ENCODE measurements at places on chromosomes 2 and 18.

GRCh38 chr2:54092940-54093339 lies 22.5 kb upstream of the ACYP2 start:
- DNase-seq, result no peak

GRCh38 chr2:4098137-4098536 lies 394.8 kb downstream of the DCDC2C start:
- no peak for DNase-seq

DNA sequence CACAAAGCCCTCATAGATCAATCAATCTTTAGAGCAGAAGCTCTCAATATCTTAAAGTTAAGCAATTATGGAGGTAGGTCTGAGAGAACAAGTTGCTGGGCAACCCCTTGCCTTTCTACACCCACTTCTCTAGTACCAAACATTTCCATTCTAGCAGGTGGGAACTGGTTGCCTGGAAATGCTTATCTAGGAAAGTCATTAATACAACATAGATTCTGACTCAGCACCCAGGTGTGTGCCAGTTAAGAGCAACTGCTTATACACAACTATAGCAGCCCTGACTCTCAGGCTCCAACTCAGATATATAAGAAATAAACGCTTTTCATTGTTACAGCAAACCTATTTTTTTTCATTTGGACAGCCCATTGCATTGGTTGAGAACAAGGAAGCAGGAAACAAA lies 237.7 kb downstream of the IRS1 start:
- DNase-seq, result no peak

- DNase-seq, result no peak
These were observed 167.2 kb downstream of the ANTXR1 start for GRCh38 chr2:69180227-69180626.

DNA sequence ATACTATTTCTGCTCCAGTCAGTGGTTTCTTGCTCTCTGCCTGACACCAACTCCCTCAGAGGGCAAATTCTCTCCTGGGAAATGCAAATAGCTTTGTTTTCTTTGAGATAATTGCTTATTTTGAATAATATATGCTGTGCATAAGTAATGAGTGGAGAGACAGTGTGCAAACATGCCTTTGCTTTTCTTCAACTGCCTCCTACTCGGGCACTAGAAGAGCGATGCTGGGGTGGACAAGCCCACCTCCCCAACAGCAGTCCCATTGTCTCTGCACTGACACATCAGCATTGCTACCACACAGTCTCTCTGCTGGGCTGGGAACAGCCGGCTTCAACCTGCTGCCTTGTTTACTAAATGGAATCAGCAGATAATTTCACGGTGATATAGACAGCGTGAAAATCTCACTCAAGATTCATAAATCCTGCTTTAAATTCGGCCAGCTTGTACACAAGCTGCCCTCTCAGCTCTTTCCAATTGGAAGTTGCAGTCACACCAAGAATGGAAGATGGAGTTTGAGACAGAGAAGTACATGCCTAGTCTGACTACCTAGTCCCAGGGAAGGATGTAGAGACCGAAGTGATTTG lies 694.5 kb downstream of the TDRD15 start:
- DNase-seq, result no peak

- no peak for DNase-seq
These were observed 18.5 kb downstream of the LPIN1 start for GRCh38 chr2:11764920-11765319.

- DNase-seq, result no peak
These were observed 17.0 kb downstream of the CYP27A1 start for GRCh38 chr2:218798767-218799504.

GRCh38 chr2:200814917-200815316 lies 3.2 kb downstream of the BZW1 start:
- DNase-seq, result no peak

GRCh38 chr2:218020966-218021535 lies 18.3 kb upstream of the TNS1 start:
- no peak for DNase-seq

GRCh38 chr18:59536166-59536565 lies 161.1 kb downstream of the CCBE1 start:
- no peak for DNase-seq

- DNase-seq, result no peak
These were observed 156.3 kb upstream of the NT5C1B start for GRCh38 chr2:18745431-18746272.

DNA sequence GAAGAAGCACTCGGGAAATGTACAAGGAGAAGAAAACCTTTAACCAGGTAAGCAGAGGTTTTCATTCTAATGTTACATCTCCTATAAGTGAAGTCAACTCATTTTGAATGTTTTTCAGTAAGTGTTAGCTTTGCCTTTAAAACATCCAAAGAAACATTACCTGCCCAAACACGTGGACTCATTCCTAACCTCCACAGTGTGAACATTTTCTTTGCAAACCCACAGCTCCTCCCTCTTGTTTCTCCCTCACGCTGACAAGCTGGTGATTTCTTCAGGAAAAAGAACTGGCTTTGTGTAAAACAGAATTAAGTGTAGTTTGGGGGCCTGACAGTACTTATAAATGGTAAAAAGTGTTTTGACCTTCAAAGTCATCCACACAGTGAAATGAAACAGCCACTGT lies 72.5 kb downstream of the MTCL1 start:
- no peak for DNase-seq

GRCh38 chr2:237452861-237453260 lies 34.2 kb upstream of the MLPH start:
- DNase-seq, result no peak

DNA sequence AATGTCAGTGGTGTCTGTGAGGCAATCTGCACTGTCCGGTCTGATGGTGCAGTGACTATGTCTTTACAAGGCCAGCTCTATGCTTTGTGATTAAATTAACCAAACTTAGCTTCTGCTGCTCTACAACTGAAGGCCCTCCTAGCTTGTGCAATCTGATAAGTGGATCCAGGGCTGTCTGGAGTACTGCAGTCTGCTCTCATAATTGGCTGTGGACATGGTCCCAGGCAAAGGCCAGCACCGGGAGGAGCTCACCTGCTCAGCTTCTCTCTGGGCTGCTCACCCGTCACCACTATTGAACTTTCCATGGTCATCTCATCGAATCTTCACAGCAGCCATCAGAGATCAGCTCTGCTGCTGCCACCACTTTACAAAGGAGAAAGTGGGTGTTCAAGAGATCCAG lies 13.0 kb upstream of the APCDD1 start:
- no peak for DNase-seq

DNA sequence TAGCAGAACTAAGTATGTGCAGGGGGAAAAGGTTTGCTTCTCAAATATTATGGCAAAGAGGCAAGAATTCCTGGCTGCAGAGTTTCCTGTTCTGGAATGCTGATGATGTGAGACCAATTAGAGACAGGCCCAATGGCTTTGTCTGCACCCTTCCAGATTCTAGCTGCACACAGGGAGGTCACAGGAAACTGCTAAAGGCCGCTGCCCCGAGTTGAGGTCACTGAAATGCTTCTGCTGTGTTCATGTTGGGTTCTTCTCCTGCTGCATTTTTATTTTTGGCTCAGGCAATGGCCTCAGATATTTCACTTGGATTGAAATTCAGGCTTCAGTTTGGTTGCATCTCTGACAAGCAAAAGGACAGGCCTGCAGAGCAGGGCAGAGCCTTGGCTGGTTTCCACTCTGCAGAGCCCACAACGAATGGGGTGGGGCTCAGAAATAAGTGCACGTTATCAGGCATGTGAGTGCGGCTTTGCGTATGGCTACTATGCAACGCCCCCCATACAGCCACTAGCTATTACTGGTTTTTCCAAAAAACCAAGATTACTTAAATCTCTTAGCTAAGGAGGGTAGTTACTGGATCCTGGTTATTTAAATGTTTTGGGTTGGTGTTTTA lies 66.9 kb upstream of the FZD5 start:
- no peak for DNase-seq

- no peak for DNase-seq
These were observed 11.7 kb upstream of the ABCB11 start for GRCh38 chr2:169042856-169043255.

GRCh38 chr2:191401287-191401686 lies 156.1 kb downstream of the MYO1B start:
- DNase-seq, result no peak

- DNase-seq, result no peak
These were observed 72.2 kb upstream of the BARD1 start for GRCh38 chr2:214881647-214882202.

DNA sequence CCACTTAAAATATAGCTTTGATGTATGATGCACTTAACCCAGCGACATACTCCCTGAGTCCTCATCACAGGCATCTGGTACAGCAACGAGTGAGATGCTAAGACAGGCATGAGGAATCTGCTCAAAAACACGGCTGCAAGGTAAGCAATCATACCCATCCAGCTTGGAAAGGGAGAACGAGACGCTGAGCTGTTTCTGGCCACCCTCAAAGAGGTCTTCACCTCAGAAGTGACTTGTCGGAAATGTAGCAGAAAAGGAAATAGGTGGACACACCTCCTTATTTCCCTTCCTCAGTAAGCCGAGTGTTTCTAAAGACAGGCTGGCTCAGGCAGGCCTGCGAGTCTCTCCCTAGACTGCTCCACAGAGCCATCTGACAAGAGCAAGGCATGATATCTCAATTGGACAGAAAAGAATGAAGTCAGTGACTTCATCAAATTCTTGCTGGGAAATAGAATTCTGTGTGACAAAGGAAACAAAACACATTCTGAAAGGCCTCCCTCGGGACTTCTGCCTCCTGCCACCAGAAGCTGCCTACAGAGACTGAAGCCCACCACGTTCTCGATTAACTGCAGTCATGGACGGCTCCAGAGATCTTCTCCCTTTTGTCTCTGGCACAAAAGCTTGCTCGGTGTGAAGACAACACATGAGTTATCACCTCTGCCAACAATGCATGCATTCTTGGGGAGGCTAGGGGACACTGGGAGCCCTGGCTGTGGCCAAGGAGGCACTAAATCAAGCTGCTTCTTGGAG lies 84.3 kb downstream of the UXS1 start:
- no peak for DNase-seq

DNA sequence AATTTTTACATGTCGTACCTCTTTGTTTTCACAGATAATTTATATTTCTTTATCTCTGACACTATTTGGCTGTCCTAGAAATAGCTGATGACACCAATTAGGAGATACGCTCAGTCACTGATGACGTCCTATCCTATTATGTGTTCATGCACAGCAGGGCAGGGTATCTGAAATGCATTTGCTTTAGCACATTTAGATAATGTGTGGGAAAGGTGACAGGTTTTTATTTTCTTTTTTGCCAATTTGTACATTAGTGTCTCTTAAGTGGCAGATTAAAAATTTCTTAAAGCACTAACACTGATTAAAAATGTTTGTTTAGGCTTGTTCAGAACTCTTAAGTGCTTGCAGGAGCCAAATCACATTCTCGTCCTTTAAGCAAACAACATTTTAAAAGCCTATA lies 39.7 kb downstream of the CDC42EP3 start:
- no peak for DNase-seq

DNA sequence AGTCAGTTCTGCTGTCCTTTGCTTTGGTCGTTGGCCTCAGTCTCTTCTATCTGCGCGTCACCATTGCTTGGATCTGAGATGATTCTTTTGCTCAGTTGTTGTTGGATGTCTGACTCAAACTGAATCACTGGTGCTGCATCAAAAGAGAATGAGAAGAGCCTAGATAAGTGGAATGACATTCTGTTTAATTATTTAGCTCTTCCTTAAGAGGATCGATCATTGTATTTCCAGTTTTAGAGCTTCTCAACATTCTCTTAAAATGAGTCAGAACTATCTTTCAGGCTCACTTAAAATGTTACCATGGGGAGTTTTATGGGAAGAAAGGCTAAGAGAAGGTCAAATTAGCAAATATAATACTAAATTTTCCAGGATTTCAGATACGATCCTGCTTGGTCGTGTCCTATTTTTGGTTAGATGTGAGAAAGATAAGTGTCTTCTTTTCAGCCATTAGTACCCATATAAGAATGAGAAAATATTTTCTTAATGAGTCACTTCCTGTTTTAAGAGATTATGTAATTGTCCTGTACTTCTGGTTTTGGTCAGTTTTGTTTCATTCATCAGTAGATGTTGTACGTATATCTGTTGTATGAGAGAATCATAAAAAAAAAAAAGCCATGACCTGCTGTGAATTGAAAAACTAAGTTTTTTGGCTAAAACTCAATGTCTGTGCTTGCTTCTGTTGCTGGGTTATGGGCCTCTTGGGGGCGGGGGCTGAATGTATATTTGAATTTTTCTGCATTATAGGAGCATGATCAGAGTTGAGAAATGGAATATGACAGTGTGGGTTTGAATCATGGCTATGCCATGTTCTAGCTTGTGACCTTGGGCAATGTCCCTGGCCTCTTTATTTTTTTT lies 31.6 kb upstream of the CASP10 start:
- DNase-seq, result peak; percentile 85

GRCh38 chr18:37055137-37055802 lies 226.3 kb downstream of the KIAA1328 start:
- DNase-seq, result no peak

GRCh38 chr2:241102239-241102803 lies at the start of gene MTERF4:
MTERF4 (minus strand) TSS chr2:241102287; CDS start chr2:241102273, 14 bp downstream.
- peak; percentile 37 for DNase-seq

- DNase-seq, result no peak
These were observed 140.3 kb downstream of the GALNT14 start for GRCh38 chr2:30997979-30998378.

- DNase-seq, result no peak
These were observed 37.0 kb upstream of the LYPD6B start for GRCh38 chr2:149001496-149001895.

DNA sequence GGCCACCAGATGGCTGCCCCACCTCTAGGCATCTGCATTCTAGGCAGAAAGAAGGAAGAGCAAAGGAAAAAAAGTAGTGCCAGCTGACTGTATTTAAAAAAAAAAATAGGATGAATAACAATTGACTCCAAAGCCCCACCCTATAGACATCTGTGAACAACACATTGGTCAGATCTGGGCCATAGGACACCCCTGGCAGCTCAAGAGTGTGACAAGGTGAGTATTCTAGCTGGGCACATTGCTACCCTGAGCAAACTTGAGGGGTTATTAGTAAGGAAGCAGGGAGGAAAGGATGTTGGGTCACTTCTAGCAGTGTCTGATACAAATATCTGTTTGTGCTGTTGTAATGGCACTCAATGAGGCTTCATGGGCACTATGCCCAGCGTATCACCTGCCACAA lies 58.6 kb upstream of the NPAS2 start:
- no peak for DNase-seq

GRCh38 chr2:75146606-75147332 lies 52.6 kb downstream of the TACR1 start:
- no peak for DNase-seq

- DNase-seq, result no peak
These were observed 95.6 kb downstream of the TNFRSF11A start for GRCh38 chr18:62420513-62421209.

- no peak for DNase-seq
These were observed 35.6 kb downstream of the RMC1 start for GRCh38 chr18:23538870-23539269.
